ENCODE measurements at places on chromosomes 13 and 19.

DNA sequence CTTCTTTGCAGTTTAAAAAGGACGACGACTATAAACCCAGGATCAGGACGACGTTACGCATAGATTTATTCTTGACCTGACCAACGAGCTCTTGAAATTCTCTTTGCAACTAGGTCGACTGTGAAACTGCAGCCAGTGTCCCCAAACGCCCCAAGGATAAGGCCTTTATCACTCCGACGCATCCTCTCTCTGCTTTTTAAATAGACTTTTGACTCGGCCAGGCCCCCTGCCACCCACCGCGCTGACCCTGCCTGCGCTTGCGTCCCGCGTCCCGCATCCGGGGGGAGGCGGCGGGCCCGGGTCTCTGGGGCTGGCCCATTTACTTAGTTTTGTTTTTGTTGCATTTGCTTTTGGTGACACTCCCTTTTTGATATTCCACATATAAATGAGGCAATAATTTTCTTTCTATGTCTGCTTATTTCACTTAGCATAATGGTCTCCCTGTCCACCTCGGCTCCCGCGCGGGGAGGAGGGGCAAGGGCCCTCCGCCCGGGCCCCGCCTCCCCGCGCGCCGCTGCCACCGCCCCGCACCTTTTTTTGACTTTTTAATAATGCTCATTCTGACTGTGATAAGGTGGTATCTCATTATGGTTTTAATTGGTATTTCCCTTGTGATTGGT lies 17.4 kb downstream of the RB1 start:
- DNase-seq: peak; percentile 74

DNA sequence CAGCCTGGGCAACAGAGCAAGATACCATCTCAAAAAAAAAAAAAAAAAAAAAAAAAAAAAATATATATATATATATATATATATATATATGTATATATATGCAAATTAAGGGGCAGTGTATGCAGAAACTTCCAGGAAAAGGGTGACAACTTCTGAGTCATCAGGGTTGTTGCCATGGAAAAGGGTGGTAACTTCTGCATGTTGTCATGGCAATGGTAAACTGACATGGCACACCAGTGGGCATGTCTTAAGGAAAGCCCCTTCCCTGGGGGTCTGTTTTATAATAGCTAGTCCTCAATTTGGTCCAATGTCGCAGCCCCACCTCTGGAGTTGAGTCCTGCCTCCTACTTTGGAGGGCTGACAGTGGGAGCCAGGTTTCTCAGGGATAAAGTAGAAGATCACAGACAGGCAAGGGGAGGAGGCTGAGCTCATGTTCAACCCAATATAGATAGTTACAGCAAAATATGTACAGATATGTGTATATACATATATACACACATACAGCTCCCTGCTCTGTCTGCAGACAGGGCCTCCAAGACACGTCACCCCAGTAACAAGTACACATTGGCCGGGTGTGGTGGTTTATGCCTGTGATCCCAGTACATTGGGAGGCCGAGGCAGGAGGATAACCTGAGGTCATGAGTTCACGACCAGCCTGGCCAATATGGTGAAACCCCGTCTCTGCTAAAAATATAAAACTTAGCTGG lies 7.2 kb upstream of the FCHO1 start:
- no peak for DNase-seq

GRCh38 chr19:15337202-15337601 lies 4.9 kb upstream of the BRD4 start:
- DNase-seq: no peak

DNA sequence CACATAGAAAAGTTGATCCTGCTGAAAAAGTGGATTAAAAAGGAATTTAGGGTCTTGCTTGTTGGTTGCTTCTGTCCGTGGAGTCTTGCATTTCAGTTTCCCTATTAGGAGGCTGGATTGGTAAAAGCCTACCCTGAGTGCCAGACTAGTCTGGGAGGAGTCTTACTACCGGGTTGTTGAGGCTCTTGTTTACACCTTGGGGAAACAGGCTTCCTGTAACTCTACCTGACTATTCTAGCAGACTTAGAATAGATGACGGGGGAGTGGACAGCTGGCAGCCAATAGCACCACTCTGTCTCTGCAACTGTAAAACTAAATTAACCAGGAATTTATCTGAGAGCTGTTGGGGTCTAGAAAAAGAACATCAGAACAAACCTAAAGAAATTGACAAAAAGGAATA lies 11.3 kb upstream of the MPHOSPH8 start:
- DNase-seq: no peak

GRCh38 chr19:40055832-40056504 lies at the start of gene ZNF780B:
TSS of gene ZNF780B (minus strand) at chr19:40056231. CDS start at chr19:40050332, 5,899 bp downstream.
- peak; percentile 44 for DNase-seq

DNA sequence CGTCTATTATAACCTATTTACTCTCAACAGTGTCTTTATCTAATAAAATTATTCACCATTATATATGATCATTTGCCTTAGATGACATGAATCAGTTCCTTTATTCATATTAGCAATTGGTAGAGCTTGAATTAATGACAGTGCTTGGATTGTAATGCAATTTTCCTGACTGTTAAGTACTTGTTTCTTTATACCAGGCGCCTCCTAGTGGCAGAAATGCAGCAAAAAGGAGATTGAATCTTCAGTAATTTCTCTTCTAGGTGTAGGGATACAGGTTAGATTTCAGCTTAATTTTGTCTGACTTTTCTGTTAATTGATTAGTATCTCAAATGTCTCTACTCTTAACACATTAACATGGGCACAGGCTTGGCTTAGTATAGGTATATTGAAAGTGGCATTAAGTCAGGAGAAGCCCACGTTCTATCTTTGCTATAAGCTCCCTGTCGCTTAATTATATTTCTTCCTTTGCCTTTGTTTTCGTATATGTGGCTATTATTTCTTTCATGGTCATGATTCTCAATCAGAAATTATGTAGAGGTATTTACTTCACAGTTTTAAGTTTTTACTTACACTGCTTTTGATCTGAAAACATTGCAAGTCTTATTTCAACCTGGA lies 9.1 kb upstream of the LHFPL6 start:
- DNase-seq: peak; percentile 85

DNA sequence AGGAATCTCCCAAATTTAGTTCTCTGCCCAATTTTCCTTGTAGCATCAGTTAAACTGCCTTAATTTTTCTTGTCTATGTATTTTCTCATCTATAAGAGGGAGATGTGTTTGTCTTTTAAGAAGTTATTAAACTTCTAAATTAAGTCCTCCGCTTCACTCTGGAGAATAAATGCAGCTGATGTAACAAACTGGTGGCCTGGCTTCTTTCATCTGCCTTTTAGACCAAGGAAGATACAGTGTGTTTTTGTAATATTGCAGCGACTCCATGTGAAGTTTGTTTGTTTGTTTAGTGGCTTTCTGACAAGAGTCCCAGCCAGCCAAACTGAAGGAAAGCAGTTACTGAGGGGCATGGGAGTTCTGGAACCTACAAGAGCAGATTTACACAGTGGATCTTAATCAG lies 56.4 kb downstream of the KLF12 start:
- DNase-seq: no peak

DNA sequence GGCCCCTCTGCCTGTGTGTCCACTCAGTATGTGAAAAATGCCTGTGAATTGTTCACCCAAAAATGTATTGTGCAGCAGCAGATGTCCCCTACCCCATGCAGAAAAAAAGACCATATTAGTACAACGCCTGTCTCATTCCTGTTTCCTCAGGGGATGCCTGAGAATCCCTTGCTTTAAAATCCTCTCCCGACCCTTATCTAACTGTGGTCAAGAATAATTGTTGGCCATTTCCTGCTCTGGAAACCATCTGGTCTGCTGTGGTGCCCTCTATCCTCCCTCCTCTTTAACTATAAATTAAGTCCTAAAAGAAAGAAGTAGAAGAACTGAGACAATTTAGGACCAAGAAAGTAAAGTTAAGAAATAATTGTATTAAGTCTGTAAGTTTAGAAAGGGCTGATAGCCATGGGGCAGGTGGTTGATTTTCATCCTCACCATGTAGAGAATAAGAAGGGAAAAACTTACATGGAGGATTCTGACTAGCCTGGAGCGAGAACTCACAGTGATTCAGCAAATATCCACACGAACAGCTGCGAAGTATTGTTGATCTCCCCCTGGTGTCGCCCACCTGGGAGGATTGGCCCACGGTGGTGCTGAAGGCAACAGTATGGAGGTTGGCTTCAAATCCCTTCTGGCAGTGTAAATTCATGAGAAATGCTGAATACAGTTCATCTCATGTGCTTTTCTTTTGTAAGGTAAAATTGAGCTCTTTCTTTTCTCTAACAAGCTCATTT lies 85.6 kb downstream of the COL4A2 start:
- DNase-seq: no peak

GRCh38 chr13:77207943-77208342 lies 119.0 kb downstream of the MYCBP2 start:
- no peak for DNase-seq

GRCh38 chr13:32530841-32531253 lies 7.7 kb downstream of the N4BP2L2 start:
- no peak for DNase-seq

DNA sequence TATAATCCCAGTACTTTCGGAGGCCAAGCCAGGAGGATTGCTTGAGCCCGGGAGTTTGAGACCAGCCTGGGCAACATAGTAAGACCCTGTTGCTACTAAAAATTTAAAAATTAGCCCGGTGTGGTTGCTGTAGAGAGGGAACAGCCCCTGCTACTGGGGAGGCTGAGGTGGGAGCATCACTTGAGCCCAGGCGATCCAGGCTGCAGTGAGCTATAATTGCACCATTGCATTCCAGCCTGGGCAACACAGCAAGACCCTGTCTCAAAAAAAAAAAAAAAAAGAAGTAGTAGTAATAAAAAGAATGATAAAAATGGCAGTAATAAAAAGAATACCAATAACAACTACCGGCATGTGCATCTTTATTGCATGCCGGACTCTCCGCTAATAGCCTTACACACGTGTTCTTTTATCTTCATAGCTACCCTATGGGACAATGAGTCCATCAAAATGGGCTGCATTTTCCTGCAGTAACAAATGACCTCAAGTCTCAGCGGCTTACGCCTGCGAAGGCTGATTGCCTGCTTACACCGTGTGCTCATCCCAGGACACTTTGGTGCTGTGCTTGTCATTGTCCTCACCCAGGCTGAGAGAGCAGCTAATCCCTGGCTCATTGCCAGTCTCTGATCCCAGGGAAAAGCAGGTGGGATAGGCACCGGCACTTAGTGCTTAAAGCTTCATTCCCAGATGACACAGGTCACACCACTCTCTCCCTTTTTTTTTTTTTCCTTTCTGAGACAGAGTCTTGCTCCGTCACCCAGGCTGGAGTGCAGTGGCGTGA lies 14.4 kb upstream of the SYCN start:
- no peak for DNase-seq

- DNase-seq: no peak
Observed at GRCh38 chr19:34261334-34262109, 7.2 kb downstream of the GARRE1 start.

DNA sequence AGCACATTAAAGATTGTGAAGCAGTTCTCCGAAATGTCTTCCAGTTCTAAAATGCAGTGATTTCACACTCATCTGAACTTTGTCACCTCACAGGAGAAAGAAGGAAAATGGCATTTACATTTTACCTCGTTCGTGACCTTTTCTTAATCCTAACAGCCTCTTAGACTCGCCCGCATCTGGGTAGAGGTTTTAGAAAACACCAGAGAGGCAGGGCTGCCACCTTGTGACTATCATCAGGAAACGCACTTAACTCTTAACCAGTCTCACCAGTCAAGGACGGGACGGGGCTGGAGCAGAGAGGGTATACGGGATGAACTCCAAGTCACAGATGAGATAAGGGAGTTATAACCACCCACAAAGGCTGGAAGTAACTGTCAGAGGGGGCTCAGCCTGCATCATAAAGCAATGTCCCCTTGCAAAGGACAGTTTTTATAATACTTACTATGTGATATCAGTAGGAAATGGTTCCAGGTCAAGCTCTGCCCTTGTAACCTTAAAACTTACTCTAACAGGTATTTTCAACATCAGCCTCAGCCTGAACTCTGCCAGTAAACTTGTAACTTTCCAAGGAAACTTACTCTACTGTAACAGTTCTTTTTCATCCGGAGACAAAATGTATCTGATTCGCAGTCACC lies 8.6 kb upstream of the CEACAM6 start:
- DNase-seq: peak; percentile 49

- DNase-seq: no peak
Observed at GRCh38 chr19:54480051-54480450, 7.0 kb upstream of the CDC42EP5 start.

DNA sequence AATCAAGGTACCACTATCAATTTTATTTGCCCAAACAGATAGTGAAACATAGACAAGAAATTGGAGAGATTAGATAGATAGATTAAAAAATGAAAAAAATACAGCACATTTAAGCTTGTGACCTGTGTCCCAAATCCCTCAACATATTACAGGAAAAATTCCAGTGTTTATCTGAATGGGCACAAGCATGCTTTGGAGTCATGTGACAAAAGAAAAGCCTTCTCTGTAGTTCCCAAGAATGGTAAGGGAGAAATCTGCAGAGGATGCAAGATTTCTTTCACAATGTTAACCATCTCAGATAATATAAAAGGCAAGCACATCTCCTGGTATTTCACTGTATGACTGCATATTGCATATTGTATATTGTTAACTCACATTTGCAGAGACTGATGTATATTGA lies 168.0 kb downstream of the PCDH9 start:
- no peak for DNase-seq

DNA sequence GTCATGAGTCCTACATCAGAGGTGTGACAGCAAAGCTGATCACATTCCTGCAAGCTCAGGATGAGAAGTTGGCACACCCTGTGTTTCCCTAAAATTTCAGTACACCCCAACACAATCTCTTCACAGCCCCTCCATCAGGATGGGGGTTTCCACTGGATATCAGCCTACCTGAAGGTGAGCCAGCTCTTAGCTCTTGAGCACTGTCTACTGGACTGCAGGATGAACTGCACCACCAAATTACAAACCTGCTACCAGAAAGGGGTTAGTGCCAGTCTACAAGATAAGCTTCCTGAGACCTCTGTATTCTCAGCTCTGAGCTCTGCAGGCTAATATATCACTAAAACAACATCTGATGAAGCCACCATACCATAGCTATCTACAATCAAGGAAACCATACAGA lies 1616.2 kb upstream of the SPRY2 start:
- no peak for DNase-seq

Data from lower leg skin (tissue), 4 donors.